ENCODE measurements at places on chromosomes 4 and X.
A peak's percentile ranks its signal among the peaks of the same experiment; 100 is the strongest.

DNA sequence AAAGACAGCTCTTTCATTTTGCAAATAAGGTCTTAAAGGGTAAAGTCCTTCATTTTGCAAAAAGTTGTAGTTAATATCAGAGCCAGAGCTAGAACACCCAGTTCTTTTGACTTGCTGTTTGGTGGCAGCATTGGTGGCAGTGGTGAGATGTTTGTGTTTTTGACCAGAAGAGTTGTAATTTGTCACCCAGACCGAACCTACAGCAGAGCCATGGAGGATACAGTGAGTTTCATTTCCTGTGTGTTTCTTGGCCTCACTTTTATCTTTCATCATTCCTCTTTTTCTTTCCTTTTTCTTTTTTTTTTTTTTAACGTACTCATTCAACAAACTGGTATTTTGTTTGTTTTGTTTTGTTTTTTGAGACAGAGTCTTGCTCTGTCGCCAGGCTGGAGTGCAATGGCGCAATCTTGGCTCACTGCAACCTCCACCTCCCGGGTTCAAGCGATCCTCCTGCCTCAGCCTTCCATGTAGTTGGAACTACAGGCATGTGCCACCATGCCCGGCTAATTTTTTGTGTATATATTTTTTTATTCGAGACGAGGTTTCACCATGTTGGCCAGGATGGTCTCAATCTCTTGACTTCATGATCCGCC, 116.4 kb downstream of the AFF1 start:
- no peak for DNase-seq

DNA sequence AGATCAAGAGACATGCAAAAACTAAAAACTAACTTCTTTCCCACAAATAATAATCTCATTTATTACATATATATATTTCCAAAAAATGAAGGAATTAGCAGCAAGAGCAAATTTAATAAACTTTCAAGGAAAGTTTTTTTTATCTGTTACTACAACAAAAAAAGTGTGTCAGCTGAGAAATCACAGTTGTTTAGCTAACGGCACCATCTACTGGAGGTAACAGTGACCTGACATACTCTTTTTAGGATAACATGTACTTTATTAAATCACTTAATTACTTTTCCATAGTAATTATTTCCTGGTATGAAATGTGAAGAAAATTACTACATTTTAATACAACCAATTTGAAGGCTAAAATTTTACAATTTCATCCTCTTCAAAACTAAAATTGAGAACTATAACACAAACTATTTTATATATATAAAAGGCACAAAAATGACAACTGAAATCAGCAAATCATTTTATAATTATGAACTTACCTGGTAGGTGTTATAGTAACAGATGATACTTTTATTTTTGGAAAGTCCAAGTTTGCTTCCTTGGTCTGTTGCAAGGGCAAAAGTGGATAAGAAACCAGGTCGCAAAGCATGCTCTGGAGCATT, 9.1 kb downstream of the LAMTOR3 start:
- no peak for DNase-seq

- DNase-seq = no peak
These were observed 2.5 kb downstream of the BDH2 start for GRCh38 chr4:103097112-103097511.

GRCh38 chr4:75172551-75172950, 239.6 kb downstream of the PARM1 start:
- DNase-seq = no peak

DNA sequence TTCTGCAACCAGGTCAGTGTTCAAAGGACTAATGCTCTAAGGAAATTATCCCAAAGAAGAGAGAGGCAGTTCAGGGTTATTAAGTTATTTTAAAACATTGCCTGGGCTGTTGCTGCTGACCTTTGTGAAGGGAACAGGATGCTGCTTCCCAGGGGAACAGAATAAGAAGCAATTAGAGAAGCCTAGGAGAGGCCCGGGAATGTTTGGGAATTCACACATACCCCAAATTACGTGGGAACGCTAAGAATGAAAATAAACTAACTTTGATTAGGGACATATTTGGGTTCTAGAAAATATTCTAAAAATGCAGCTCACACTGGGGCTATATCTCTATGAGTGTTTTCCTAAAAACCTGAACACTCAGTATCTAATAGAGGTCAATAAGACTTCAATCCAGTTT, 243.1 kb upstream of the FTHL17 start:
- DNase-seq = no peak

- no peak for DNase-seq
These were observed 344.3 kb downstream of the BCOR start for GRCh38 chrX:39753293-39753996.

GRCh38 chr4:129998436-129999150, 902.6 kb downstream of the C4orf33 start:
- no peak for DNase-seq

GRCh38 chr4:5712931-5713330, 1.9 kb downstream of the EVC start:
- no peak for DNase-seq

DNA sequence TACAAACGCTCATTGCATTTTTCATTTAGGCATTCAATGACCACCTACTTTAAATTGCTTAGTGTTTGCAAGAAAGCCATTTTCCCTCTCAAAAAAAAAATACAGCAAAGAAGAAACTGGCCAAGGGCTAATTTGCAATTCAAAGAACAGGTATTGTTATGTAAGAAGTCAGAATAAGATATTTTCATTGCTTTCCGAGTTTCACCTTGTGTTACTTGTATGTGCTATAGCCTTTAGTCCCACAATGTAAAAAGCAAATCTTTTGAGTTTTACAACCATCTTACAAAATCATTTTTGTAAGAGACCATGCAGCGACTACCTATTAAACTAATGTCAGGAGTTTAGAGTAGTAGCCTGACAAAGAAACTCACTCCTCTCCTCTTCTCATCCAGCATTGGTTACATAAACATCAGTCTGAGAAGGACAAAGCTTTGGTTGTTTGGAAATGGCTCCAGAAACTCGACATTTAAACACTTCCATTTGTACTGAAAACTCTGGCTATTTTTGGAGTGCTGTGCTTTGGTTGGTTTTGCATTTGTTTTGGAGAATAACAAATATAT, 15.3 kb downstream of the TENM3 start:
- no peak for DNase-seq

DNA sequence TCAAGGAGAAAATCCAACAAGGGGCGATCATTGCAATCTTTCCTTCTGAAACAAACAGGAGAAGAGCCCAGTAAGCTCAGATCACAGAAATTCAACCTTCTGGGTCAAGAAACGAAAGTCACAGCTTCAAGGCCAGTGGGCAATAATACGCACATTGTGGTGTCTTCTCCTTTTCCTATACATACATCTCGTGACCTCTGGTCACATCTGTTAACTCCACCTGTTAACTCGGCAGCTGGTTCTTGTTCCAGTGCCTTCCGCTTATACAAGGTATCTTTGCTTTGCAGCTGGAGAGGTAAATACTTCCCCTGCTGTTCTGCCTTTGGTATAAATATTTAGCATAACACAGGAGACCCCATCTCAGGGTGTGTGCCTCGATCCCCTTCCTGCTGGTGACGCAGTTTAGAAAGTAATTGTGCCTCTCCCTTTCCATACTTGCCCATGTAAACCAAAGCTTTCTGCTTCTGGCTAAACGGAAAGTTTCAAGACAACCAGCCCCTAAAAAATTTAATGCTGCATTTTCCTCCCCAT, 45.0 kb downstream of the CCDC149 start:
- no peak for DNase-seq

DNA sequence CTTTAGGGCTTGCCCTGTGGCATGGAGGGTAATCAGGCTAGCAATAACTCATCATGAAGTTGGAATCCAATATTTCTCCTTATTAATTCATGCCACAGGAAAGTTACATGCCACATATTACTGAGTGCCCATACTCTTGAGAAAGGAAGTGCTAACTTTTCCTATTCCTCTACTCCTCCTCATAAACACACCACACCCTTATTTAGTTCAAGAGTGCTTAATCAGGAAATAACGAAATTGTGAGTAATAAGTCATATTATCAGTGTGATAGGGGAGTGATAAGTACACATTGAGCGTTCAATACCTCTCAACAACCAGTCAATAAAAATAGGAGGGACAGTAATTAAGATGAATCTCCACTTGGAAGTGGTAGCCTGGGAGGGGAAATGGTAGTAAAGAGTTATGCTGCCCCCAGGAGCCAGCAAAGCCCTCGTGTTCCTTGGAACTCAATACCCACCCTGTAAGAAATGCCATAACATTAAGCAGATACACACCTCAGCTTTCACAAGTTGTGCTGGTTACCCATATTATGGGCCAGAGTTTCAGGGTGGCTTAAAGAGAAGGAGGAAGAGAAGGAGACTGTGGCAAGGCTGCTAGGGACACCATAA, 410.0 kb upstream of the NR3C2 start:
- no peak for DNase-seq

DNA sequence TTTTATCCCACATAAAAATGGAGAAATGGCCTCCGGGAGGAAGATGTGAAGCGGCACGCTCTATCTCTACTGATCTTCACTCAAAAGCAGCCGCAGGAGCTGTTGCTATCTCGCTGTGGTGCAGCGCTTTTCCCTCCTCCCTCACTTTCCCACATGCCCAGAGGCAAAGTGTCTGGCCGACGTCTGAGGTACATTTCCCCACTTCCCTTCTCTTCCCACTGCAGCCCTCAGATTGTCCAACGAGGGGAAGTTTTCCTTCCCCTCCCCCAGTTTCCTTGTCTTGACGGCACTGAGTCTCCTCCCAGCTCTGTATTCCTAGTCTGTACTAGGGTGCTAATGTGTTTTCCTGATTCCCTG, 660 bp upstream of the COL25A1 start:
- DNase-seq = peak; percentile 29

DNA sequence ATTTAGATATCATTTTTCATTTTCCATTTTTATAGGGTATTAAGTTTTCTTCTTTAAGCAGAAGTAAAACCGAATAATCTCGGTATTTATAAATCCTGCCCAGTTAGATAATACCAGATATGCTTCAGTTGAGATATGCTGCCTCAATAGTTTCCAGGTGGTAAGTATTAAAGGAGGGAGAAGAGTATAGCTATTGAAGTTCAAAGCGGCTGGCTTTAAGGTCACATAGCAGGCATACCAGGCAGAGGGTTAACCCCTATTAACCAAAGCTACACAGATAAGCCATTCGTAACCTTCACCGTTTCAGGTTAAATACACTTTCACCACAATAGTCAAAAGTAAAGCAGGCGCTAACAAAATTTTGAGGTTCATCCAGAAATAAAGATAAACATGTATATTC, 54.2 kb downstream of the EDNRA start:
- DNase-seq = no peak

- DNase-seq = no peak
These were observed 1.2 kb downstream of the CYTL1 start for GRCh38 chr4:5018096-5018495.

DNA sequence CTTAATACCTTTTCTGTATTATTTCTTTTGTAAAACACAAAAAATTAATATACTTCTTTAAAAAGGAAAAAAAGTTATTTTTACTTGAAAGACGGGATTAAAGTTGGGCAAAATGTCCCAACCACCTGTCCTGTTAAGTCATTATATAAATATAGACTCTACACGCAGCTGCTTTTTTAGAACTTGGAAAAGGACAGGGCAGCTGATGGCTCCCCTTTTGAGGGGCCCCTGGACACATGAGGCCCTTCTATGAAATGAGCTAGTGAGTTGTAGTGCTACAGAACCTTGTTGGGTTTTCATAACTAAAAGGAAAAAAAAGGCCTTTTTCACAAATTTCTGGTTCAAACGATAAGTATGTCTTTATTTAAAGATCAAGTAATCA, 600 bp upstream of the BEX2 start:
- DNase-seq = no peak
